Activated T-cell treated with anti-CD3 and anti-CD28 coated beads for 1 hour (primary cell): ENCODE measurements at places on chromosomes 7 and 10.

DNA sequence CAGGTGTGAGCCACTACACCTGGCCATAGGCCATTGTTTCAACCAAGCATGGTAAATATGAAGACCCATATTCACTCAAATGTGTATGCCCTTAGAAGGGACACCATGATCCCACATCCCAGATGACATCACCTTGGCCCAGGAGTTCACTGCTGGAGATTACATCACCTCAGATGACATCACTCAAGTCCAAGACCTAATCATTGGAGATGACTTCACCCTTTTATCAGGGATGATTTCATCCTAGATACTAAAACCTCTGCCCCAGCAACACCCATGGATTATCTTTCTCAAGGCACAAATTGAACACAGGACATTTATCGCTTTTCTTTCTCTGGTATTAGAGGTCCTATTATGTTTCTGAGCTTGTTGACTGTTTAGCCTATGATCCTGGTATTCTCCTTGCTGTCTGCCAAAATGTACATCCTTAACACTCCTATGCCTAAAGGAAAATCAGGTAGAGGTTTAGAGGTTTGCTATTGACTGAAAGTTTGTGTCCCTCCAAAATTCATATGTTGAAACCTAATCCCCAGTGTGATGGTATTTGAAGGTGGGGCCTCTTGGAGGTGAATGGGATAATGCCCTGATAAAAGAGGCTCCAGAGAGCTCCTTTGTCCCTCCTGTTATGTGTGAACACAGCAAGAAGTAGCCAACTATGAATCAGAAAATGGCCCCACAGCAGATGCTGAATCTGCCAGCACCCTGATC lies 9.8 kb upstream of the CYP2C18 start:
- no peak for DNase-seq

DNA sequence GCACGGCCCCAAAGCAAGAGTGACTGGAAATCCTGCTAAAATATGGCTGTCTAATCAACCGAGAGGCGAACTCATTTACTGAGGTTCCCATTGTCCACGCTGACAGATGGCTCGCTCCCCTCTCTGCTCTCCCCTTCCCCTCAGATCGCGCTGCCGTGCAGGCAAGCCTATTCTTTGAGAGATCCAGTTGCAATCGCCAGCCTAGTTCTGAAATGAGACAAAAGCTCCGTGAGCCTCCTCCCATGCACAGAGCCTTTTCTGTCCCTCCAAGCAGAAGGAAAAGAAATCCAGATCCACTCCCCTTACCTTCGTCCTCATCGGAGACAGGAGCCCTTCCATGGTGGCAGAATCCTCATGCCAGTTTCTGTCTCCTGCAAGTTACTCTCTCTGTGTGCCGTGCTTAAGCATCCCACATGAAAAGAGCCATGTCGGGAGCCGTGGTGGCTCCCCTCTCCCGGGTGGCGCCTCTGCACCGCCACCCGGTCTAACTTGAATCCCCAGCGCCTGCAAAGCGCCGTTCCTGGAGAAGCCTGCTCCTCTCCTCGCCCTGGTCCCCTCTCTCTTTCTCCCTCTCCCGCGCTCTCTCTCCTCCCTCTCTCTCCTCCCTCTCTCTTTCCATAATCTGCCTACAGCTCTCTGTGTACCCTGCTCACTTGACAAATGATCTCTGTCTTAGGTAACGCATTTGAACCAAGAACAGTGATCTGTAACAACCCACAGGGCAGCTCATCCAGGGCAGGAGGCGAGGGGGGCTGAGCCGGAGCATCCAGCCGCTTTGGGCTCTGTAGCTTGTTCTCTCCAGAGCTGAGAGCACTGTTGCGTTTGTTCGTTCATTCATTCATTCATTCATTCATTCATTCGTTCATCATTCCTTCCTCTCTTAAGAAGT lies 156.8 kb downstream of the FRMD4A start:
- no peak for DNase-seq

DNA sequence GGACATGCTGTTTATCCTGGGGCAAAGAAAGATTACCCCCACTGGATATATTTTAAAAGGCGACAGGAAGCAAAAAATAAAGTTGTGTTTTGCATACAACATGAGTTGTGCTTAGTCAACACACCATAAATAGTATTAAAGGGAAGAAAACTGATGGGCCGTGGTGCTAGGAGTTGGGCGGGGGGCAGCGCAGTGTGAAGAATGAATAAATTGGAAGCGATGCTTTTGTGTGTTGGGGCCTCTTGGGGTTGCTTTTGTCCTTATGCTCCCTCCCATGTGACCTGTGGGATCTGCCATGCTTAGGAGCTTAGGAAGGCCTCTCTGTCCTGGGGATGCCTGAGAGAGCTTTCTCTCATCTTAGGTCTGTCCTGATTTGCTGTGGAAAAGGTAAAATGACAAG lies 35.0 kb upstream of the AGR3 start:
- no peak for DNase-seq

DNA sequence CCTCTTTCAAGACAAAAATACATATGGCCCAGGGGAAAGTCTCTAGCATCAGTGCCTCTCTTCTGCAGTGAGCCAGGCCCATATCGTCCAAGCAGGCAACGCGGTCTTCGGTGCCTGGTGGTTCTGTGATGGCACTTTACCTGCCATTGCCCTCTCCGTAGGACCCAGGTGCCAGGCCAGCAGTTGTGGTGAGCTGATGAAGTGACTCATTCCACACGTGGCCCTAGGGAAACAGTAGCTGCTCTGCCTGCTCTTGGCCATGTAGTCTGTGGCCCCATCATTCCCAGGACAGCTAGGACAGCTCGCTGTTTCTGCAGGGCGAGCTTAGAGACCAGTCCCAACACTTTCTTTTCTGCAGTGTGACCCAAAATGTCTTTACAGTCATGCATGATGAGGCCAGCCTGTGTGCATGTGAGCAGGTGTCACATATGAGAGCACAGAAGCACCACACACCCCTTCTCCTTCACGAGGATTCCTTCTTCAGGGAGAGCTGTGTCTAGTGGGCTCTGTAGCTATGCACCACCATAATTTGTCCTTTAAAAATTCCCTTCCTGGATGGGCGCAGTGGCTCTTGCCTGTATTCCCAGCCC lies 39.0 kb downstream of the SVIL start:
- DNase-seq, result no peak

DNA sequence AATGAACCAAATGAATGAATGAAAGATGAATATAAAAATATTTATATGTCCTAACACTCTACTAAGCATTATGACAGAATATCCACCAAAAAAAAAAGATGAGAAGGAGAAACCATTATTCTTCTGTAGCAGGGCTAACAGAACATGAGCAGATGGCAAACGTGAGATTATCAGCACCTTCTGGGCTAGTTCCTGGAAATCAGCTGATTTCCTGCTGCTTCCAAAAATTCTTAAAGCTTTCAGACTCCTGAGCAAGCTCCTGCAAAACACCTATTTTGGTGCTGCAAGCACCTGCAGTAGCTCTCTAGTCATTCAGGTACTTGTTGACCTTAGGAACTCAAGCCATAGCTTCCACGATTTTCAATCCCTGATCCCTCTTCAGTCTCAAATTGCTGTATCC lies 51.8 kb downstream of the NPSR1 start:
- no peak for DNase-seq

GRCh38 chr7:149799397-149800168 lies 26.2 kb upstream of the ZNF467 start:
- DNase-seq, result peak; percentile 71

DNA sequence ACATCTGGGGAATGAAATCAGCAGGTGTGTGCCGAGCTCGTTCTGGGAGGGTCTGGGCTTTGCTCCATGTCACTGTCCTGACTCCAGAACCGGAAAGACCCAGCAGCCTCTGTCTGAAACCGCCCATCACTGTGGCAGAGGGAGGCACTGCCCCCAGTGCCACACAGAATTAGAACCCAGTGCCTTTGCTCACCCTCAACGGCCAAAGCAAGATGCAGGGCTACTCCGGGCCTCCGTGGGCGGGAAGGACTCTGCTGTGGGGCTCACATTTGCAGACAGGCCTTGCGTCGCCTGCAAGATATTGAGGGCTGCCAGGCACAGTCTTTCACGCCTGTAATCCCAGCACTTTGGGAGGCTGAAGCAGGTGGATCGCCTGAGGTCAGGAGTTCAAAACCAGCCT lies 219.2 kb upstream of the PPP2R2D start:
- DNase-seq, result no peak

DNA sequence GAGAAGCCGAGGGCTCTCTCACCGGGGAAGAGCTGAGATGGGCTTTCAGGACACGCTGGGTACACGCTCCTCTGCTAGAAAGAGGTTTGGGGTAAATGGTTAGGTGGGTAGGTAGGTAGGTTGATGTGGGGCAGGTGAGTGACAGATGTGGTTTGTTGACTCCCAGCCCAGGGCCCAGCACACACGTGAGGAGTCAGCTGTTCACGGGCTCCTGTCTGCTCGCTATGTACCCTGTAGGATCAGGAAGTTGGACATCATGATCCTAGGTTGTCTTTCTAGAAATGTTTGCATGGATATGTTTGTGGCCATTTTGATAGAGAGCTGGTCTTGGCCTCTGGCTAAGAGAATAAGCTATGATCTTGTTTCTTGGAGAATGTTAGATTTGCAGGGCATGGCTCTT lies 109.0 kb downstream of the TACC2 start:
- no peak for DNase-seq

- no peak for DNase-seq
These were observed 217.1 kb upstream of the DPP6 start for GRCh38 chr7:153835103-153835502.
